Central memory CD4-positive, alpha-beta T cell (primary cell): ENCODE measurements at places on chromosomes 4 and X.

DNA sequence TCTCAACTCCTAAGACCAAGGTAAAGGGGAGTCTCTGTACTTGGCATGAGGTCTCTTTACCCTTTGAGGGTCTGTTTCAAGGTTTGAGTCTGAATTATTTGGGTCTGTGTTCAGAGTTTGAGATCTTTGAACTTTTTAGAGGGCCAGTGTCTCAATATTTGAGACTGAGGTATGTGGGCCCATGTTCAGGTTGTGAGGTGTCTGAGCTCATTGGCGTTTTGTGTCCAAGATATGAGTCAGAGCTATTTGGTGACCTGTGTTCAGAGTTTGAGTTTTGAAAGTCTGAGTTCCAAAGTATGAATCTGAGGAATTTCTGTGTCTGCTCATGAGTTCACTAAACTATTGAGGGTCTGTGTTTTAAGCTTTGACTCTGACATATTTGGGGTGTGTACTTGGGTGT, 36.7 kb upstream of the PAGE4 start:
- no peak for DNase-seq

- DNase-seq, result no peak
These were observed 41.5 kb upstream of the HPRT1 start for GRCh38 chrX:134418317-134419113.

GRCh38 chr4:85826060-85826678, 351.2 kb downstream of the ARHGAP24 start:
- no peak for DNase-seq

DNA sequence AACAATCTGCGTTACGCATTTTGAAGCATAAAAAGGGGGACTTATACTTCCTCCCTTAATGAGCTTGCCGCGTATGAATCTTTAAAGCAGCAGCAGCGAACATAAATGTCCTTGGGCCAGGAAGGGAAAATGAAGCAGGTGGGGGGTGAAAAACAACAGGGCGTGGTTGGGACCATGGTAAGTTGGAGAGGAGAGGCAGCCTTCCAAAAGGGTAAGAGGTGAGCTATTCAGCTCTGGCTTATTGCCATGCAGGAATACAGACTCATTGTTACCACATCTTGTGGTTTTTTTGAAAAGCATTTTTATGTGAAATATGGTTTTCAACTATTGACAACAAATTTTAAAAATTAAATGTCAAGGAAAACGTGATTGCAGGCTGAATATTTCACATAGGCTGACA, 710.7 kb upstream of the FAM241A start:
- no peak for DNase-seq

GRCh38 chr4:40418430-40419230, 83.5 kb downstream of the CHRNA9 start:
- DNase-seq, result no peak
